ENCODE measurements at places on chromosomes 3 and 15. TPM values are rescaled to one million over a fixed set of nuclear protein-coding genes. Genes with fewer than 3 reads are reported as not detected.

ITGB5 gene
- total RNA-seq = 123 TPM

CHRM5 gene
- total RNA-seq = not detected

SPATA12 gene
- total RNA-seq = not detected

TM4SF1 gene
- 142 TPM for total RNA-seq

TP63 gene
- 67.5 TPM for total RNA-seq

GOLGA8S gene
- total RNA-seq = 0.05 TPM

MESP1 gene
- total RNA-seq = 11.5 TPM

SERINC4 gene
- total RNA-seq = not detected

ZNF662 gene
- 8.6 TPM for total RNA-seq

CAPN7 gene
- 46.7 TPM for total RNA-seq

GABRG3 gene
- 35.4 TPM for total RNA-seq

TMEM87A gene
- 130 TPM for total RNA-seq

MUSTN1 gene
- total RNA-seq = 10.5 TPM

SCAMP2 gene
- 101 TPM for total RNA-seq

STRC gene
- 1.3 TPM for total RNA-seq

Data from prostate gland (tissue), 2 donors.